ENCODE measurements at places on chromosomes 3 and 15.

DNA sequence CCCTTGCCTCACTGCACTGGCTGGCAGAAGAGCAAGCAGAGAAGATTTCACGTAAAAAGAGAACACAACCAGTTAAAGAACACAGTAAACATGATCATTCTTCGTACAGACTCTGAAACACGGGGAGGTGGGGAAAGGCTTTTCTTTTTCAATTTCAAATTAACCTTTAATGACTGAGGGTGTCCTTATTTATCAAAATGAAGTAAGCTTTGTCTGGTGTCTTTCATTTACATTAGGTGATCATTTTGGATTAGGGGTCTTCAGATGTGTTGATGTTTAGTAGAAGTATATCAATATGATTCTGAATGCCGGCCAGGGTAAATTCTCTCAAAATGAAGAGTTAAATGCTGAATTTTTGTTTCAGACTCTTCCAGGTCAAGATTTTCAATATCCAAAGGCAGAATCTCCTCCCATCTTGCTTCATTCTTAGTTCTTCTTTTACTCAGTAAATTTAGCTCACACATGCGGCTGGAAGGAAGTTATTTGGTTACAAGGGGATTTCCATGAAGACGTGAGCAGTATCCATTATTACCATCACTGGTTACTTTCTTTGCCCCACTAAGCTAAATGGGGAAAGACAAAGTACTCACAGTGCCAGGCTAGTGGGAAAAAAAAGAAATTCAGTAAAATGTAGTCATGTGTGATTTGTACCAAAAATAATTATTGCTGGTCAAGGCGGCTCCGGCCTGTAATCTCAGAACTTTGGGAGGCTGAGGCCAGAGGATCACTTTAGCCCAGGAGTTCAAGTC lies 272.2 kb upstream of the NR2F2 start:
- DNase-seq, result no peak

- no peak for DNase-seq
Observed at GRCh38 chr3:14307656-14308302, 94.6 kb upstream of the SLC6A6 start.

- DNase-seq, result no peak
Observed at GRCh38 chr3:129604767-129605166, 1.7 kb downstream of the PLXND1 start.

DNA sequence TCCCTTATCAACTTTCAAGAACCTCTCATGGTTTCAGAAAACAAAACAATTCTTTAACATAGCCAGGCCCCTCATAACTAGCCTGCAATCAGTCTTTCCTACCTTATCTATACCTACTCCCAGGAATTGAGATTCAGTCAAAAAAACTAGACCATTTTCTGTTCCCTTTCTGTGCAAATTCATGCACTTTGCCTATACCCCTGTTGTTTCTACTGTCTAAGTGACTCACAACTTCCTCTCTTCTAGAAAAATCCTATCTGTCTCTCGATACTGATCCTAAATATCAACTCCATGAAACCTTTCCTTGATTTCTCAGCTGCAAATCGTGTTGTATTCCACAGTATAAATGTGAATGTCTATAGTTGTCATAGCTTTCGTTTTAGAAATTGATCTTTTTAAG lies 10.9 kb upstream of the IL1RAP start:
- DNase-seq, result no peak

DNA sequence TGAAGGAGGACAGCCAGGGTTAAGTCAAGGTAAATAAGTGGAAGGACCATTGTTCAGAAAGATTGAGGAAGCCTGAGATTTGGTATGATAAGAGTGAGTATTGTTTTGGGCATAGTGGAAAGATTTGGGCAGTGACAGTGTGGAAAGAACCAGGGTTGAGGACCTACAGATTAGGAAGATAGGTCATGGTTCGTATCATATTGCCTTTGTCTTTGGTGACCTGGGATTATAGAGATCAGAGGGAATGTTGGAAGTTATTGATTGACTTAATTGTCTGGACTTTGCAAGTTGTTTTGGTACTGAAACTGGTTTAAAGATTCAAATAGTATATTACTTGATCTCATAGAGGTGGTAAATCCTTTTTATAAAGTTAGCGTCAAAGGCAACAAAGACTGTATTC lies 23.1 kb upstream of the MGA start:
- no peak for DNase-seq

DNA sequence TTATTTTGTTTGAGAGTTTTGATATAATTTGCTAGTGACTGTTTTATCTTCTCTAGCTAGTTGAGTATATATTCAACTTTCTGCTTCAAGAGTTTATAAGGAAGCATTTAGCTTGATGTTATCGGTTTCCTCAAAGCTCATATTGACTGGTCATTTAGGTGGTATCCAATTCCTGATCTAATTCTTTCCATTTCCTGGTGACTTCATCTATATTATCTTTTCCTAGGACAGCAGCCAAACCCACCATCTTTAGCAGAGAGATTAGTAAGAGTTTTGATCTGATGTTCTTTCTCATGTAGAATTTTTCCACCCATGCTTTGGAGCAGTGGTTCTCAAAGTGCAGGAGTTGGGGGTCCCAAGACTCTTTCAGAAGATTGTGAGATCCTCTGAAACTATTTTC lies 148.6 kb upstream of the STT3B start:
- DNase-seq, result no peak

DNA sequence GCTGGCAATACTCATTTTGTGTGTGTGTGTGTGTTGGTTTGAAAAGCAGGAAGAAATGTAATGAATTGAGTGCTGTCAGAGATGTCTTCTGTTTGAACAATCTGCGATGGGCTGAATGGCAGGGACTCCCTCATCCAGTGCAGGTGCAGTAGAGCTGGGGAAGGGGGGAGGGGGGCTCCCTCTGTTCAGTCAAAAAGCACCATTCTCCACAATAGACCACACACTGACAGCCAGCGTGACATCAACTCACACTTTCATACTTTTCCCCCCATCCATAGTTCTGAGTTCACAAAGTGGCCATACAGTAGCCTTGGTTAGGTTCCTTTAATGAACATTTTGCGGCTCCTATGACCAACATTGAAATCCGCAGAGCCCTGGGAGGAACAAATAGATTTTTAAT lies 10.4 kb downstream of the SOX2 start:
- no peak for DNase-seq

DNA sequence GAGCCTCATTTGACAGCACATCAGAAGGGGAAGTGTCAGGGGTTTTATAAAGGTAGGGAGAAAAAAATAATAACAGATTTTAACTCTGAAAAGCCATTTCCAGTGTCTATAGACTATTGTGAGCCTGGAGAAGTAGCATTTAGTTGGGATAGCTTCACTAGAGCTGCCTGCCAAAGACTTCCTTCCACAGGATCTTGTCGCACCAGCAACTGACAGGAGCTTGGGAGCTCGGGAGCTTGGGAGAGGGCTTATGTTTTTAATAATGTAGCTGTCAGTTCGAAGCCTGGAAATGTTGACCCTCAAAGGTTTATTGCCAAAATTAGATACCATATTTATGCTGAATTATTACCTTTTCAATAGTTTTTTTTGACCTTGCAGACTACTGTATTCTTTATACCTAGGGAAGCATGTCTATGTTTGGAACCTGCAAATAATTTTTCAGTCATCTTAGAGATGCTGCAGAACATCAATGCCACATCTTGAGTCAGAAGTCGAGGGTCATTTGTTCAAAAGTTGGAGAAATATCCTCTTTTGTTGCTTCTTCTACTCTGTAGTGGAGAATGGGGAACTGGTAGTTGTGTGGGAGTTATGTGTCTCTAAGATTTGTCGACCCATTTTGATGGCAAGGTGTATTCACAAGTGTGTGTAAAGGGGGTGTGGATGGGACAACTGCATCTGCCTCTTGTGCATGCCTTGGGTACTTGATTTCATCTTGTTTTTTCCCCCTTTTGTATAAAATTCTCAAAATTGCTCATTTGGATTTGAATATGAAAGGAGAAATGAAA lies 41.7 kb downstream of the ARPP21 start:
- DNase-seq, result no peak

- no peak for DNase-seq
Observed at GRCh38 chr15:69540622-69541021, 88.0 kb downstream of the RPLP1 start.

DNA sequence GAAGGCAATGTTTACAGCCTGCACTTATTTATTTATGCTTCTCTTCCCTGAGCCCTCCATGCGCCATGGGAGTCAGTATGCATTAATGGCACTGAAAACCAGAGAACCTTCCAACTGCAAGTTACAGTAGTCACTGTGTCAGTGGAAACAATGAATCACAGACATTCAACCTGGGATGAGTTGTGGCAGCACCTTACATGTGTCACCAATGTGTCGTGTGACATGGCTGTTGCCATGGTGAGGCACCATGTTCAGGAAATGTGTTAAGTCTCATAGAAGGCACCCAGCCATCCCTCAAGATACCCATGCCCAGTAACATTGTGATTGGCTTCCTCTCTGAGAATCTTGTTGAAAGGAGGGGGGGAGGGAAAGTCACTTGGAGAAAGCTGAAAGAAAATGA lies 105.0 kb downstream of the FOXP1 start:
- no peak for DNase-seq

DNA sequence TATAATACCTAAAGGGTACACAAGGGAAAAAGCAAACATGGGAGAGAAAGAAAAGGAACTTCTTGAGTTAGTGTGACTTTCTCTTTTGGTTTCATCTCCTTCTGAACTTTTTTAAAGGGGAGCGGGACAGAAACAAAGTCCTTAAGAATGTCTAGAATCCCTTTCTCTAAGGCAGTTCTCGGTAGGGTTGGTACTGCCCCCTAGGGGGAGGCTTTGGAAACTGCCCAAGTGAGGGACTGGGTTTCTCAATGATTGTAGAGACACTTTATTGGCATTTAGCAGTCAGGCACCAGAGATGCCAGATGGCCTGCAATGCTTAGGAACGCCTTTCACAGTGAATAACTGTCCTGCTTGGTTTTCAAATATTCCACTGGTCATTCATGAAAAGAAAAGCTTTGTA lies 172.7 kb downstream of the WDR72 start:
- DNase-seq, result peak; percentile 26

GRCh38 chr3:171733561-171733960 lies 76.7 kb downstream of the PLD1 start:
- DNase-seq, result no peak

- DNase-seq, result no peak
Observed at GRCh38 chr15:64349375-64349774, 6.6 kb downstream of the CSNK1G1 start.

- no peak for DNase-seq
Observed at GRCh38 chr3:65172209-65172608, 484.4 kb upstream of the ADAMTS9 start.

GRCh38 chr15:75123395-75123794 lies 78.3 kb upstream of the C15orf39 start:
- peak; percentile 18 for DNase-seq

DNA sequence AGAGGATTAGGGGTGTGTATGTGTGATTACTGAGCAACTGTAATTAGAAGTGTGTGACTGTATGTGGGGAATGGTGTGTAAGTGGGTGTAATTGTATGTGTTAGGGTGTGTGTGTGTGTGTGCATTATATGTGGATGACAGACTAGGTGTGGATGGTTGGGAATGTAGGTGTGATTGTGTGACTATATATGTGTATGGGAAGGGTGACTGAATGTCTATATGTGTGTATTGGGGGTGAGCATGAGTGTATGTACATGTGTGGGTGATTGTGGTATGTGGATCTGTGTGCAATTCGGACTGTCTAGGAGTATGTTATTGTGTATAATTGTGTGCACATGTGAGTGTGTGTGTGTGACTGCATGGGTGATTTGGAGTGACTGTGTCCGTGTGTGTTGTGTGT lies 43.2 kb upstream of the SMAD6 start:
- no peak for DNase-seq

DNA sequence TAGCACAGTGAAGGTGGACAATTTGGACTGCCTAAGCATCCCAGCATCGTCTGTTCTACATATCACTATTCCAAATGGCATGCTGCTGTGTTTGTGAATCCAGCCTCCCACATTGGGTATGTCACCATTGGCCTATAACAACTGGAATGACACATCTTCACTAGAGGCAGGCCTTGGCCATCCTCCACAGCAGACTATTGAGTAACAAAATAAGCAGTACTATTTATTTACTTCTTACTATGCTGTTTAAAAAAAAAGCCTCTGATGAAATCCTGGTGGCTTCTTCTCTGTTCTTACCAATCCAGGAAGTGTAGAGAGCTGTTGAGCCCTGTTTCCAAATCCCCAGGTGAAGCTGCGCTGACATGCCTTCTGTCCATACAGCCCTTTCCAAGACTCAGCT lies 30.6 kb upstream of the CERS3 start:
- no peak for DNase-seq

- DNase-seq, result no peak
Observed at GRCh38 chr3:115986555-115987207, 363.4 kb downstream of the GAP43 start.

GRCh38 chr15:74167891-74168331 lies 5.6 kb upstream of the ISLR start:
- no peak for DNase-seq

DNA sequence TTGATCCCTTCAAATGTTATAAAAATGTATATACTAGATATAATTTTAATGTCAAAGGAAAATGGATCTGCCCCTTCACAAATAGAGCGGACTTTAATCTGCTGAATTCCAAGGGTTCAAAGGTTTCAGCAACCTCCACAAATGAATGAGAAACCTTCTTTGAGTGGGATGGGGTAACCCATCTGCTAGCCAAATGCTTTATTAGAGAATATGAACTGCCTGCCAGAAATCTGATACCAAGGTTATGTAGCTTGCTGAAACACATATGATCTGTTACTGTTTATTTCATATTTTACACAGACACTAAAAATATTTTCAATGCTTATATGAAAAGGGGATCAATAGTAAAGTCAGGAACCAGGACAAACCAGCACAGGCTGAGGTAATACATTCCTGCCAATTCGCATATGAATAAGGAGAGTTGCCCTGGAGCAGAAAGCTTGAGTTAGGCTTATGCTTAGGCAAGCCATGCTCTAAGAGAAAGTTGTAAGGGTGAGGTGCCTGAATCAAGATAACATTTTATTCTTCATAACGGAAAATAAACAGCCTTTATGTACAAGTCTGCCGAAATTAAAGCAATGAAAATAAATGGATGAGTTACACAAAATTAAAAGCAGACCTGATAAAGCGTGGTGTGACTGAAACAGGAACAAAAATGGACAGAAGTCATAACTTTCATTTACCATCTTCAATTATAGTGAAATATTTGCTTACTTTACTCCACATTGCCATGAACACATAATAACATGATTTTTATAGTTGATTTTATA lies 26.5 kb downstream of the PLOD2 start:
- DNase-seq, result no peak

- DNase-seq, result no peak
Observed at GRCh38 chr3:53357458-53357857, 10.1 kb upstream of the DCP1A start.

GRCh38 chr15:36742696-36743095 lies 163.3 kb downstream of the CDIN1 start:
- no peak for DNase-seq

DNA sequence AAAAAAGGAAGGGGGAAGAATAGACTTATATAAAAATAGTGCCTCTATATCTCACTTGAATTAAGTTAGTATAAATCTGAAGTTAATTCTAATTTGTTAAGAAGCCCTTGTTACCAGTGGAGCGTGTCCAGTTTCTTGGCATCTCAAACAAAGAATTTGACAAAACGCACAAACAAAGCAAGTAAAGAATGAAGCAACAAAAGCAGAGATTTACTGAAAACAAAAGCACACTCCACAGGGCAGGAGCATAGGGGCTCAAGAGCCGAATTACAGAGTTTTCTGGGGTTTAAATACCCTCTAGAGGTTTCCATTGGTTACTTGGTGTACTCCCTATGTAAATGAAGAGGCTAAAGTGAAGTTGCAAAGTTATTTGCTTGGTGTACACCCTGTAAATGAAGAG lies 34.0 kb upstream of the GK5 start:
- DNase-seq, result no peak

All from NCI-H460 (cell line).